ENCODE measurements at places on chromosomes 7 and 10.

- no peak for DNase-seq
Measured at GRCh38 chr7:145909991-145910513, 206.5 kb upstream of the CNTNAP2 start.

- DNase-seq = no peak
Measured at GRCh38 chr7:134443396-134444070, 15.4 kb downstream of the AKR1B1 start.

DNA sequence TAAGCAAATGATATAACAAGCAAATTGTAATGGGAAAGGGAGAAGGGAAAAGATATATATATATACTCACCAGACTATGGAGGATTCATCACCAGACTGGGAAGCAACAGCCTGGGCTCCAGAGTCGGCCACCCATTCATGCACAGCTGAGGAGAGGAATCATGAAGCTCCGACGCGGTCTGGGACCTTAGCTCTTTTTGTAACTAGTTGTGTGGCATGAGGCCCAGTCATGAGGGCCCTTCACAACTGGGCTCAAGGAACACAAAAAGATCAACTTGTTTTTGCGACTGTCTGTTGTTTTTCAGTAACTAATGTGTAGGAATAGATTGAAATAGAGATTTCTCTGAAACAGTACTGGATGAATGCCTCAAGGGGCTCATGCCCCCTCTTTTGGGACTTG, 911.2 kb downstream of the TYW1 start:
- DNase-seq = no peak

GRCh38 chr7:43824963-43825362, 44.4 kb downstream of the MRPS24 start:
- DNase-seq = no peak

DNA sequence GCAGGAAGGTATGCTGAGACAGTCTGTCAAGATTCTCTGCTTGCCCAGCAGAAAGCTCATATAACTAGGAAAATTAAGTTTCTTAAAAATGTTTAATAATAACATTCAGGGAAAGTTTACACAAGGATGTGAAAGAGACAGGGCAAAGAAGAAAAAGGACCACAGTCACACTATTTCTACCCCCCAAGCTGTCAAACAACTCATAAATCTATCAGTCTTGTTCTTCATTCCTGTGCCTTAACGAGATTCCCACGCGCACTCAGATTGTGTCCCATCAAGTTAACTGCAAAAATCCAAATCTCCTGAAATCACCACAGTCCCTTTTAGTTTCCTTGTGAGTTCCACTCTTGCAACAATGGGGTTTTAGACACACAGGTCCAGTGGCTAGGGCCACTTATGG, 14.9 kb downstream of the CUL2 start:
- DNase-seq = no peak

Measured in mesendoderm (in vitro differentiated cells).